ENCODE measurements at places on chromosomes 13 and 19.
A peak's percentile ranks its signal among the peaks of the same experiment; 100 is the strongest.

DNA sequence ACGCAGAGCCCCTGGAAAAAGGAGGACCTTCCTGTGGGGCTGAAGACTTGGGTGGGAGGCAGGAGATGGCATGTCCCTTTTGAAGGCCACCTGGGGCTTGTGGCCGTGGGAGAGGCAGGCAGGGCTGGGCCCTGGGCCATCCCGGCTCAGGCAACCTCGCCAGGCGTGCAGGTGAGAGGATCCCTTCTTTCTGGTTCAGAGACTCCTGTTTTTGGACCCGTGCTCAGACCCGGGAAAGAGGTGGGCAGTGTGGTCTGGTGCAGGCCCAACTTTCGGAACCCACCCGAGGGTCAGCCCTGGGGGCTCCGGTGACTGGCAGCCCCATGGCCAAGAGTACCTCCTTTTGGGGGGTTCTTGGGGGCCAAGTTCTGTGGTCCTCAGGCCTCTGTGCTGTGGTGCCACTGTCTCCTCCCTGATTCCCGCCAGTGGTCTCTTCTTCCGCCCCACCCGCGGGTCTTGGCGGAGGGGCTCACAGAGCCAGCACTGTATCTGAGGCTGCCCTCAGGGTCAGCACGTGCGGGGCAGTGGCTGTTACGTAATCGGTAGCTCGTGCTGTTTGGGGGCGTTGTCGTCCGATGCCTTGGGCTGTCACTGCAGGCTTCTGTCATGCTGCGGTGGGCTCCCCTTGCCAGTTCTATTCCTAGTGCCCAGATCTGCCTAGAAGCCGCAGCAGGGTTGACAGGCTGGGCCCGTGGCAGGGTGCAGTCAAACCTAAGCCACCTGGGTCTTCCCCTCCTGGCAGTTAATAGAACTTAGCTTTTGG is 42.7 kb downstream of the KDM4B start:
- DNase-seq: no peak

DNA sequence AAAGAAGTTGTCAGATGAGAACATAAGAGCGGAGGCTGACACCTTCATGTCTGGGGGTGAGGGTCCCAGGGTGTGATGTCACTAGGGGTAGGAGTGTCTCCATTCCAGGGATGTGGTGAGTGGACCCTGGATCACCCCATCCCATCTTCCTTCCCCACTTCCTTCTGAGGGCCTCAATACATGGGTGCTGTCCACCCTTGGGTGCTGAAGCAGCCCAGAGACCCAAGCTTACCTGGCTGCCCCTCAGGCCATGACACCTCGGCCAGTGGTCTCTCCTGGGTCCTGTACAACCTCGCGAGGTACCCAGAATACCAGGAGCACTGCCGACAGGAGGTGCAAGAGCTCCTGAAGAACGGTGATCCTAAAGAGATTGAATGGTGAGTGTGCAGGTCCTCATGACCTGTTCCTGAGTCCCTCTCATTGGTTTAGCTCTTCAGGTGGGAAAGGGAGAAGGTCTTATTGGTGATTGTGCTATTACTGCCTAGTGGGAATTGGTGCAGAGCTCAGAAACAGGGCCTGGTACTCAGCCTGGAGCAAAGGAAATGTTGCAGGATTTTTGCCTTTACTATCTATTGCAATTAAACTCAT is 37.7 kb upstream of the CYP4F8 start:
- DNase-seq: no peak

GRCh38 chr13:65985612-65986011 is 1244.5 kb downstream of the PCDH9 start:
- peak; percentile 60 for DNase-seq

- no peak for DNase-seq
These were observed 67.5 kb downstream of the POSTN start for GRCh38 chr13:37531049-37531448.

GRCh38 chr13:50357586-50358118 is 342.4 kb downstream of the KCNRG start:
- no peak for DNase-seq

GRCh38 chr13:44364345-44365000 is 9.2 kb upstream of the SERP2 start:
- DNase-seq: no peak

DNA sequence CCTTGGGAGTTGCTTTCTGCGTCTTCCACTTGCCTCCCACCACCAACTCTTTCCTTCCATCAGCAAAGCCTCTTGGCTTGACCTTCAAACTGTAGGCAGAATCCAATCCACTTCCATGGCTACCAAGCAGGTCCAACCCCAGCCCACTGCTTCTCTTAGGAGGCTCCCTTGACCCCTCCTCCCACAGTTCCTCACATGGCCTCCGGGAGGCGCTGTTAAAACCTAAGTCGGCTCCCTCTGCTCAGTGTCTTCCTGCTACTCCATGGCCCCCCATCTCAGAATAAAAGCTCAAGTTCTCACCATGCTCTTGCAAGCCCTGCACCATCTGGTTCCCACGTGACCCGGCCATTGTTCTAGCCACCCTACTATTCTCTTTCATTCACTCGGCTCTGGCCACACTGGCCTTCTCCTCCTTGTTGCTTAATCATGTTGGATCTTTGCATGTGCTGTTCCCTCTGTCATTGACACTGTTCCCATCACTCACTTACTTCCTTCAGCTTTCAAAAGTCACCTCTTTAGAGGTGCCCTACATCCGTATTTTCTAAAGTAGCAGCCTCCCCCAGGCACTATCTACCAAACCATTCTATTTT is 7.5 kb downstream of the IZUMO2 start:
- DNase-seq: peak; percentile 80

DNA sequence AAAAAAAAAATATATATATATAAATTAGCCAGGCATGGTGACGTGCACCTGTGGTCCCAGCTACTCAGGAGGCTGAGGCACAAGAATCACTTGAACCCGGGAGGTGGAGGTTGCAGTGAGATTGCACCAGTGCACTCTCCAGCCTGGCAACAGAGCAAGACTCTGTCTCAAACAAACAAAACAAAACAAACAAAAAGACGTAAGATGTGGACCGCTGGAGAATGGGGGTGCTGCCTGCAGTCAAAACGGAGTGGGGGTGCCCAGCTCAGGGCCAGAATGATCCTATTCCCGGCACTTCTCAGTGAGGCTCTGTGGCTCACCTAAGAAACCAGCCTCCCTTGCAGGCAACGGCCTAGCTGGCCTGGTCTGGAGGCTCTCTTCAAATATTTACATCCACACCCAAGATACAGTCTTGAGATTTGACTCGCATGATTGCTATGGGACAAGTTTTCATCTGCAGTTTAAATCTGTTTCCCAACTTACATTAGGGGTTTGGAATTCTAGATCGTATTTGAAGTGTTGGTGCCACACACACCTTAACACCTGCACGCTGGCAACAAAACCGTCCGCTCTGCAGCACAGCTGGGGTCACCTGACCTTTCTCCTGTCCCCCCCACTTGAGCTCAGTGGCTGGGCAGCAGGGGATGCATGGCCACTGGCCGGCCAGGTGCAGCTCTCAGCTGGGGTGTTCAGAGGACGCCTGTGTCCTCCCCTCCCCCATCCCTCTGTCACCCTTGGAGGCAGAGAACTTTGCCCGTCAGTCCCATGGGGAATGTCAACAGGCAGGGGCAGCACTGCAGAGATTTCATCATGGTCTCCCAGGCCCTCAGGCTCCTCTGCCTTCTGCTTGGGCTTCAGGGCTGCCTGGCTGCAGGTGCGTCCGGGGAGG is at the start of gene F7:
TSS of gene F7 (plus strand) at position 760 of the 889 bp plus-strand sequence. CDS start at position 811, 51 bp downstream.
- DNase-seq: no peak

- DNase-seq: peak; percentile 93
These were observed 1.1 kb upstream of the MYBPC2 start for GRCh38 chr19:50431343-50432220.

- DNase-seq: no peak
These were observed 64.5 kb upstream of the SLC10A2 start for GRCh38 chr13:103130681-103131210.

GRCh38 chr19:10191347-10191746 is 3.4 kb downstream of the DNMT1 start:
- no peak for DNase-seq

GRCh38 chr19:42115219-42115618 is 17.0 kb downstream of the POU2F2 start:
- no peak for DNase-seq

DNA sequence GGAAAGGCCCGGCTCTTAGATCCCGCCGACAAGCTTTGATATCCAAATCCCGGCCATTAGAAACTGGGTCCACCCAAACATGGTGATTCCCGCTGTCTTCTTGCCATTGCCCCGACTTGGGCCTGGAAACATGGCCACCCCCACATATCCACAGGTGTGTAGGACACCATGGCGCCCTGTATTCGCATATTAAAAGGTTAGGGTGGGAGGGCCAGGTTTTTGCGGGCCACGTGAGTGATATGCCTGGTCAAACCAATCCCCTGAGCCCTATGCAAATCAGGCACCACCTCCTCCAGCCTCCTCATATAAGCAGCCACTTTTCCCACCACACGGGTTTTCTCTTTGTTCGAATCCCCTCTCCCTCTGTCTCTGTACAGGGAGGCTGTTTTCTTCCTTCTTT is 766.4 kb downstream of the UQCRFS1 start:
- DNase-seq: peak; percentile 73

- no peak for DNase-seq
These were observed 20.5 kb upstream of the IGFL1 start for GRCh38 chr19:46209051-46209450.

GRCh38 chr13:24746618-24747247 is 17.2 kb upstream of the RNF17 start:
- peak; percentile 75 for DNase-seq

DNA sequence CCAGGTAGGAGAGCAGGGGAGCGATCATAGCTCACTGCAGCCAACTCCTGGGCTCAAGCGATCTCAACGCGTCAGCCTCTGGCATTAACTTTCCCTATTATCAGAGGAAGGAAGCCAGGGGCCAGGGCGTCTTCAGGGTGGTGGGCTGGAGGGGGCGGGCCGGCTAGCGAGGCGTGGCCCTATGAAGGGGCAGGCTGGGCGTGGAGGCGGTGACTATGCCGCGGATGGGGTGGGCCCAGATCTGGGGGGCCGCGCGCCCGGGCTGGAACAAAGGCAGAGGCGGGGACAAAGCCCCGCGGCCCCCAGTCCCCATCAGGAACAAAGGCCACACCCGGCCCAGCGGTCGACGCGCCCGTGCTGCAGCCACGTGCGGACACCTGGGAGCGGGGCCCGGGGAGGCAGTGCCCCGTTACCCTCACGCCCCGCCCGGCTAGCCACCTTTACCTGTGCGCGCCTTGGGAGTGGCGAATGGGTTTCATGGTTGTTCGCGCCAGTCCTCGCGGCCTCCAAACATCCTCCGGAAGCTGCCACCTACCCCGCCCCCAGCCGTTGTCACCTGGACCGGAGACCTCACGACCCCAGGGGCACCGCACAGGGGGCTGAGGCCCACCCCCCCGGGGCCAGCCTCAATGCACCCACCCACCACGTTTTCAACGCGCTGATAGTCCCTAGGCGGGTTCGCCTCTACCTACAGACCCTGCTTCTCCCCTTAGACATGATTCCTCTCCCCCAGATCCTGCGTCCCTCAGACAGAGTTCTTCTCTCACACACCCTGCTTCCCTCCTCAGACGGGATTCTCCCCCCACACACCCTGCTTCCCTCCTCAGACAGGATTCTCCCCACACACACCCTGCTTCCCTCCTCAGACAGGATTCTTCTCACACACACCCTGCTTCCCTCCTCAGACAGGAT is 5.4 kb upstream of the TRIM28 start:
- DNase-seq: peak; percentile 97

GRCh38 chr13:26469602-26470001 is 87.9 kb upstream of the WASF3 start:
- DNase-seq: no peak

- no peak for DNase-seq
These were observed 8.9 kb upstream of the ZNF726 start for GRCh38 chr19:23905771-23906170.

DNA sequence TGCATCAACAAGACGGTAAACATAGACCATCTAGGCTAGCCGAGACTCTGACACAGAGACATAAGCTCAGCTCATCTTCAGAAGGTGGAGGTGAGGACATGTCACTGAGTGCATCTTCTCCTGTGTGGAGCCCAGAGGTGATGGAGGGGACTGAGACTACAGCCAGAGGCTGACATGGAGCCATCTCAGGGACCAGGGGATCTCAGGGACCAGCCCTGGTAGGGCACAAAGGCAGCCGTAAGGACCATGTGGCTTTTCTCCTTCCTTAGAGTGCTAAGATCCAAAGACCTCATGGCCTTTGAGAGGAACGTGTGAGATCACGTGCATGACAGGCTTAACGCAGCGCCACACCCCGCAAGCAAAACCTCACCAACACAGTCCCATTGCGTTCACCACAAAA is 126.9 kb downstream of the RAB20 start:
- no peak for DNase-seq

- DNase-seq: no peak
These were observed 148.2 kb downstream of the RAP2A start for GRCh38 chr13:97582170-97582569.

- peak; percentile 62 for DNase-seq
These were observed 19.0 kb upstream of the PLPP2 start for GRCh38 chr19:310141-310651.

GRCh38 chr19:14804765-14805164 is 26.4 kb upstream of the ADGRE2 start:
- no peak for DNase-seq

- DNase-seq: no peak
These were observed 512 bp upstream of the REX1BD start for GRCh38 chr19:18587962-18588610.

- no peak for DNase-seq
These were observed 105.3 kb upstream of the KLF5 start for GRCh38 chr13:72953391-72953965.
